ENCODE measurements at places on chromosomes 2 and 18.

DNA sequence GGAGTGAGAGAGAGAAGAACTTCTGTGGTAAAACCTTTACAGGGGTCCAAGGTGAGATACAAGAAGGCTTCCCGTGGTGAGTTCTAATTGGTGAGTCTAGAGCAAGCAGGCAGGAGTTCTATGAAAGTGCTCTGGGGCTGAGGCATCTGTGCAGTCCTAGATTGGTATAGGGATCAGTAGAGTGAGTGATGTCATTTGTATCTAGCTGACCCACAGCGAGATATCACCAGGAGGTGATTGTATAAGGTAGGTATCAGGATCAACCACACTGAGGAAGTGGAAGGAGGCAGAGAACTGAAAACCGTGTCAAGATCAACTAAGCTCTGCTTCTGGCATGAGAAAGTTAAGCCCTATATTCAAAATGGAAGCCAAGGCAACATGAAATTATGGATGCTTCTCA lies 1648.9 kb upstream of the TMEFF2 start:
- DNase-seq, result no peak
- no peaks in the 10 kb centered on the region for H3K27me3 ChIP-seq
- H3K4me1 ChIP-seq, result no peaks in the 10 kb centered on the region
- H3K27ac ChIP-seq, result no peak overlapping the region

DNA sequence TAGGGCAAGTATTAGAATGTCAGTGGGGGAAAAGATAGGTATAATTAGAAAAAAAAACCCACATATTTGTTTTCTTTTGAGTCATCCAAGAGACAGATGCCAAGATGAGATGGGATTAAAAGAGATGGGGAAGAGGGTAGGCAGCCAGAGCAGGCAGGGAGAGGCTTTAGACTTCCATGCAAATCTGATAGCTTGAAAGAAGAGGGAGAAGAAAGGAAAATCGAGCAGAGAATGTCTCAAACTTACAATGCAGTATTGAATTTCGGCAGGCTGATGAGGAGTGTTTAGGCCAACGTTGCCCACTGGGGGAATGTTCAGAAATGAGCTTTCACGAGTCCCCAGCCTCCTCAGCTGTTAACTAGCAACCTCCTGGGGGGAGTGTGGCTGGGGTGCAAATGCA lies 91.3 kb downstream of the SPATS2L start:
- H3K4me3 ChIP-seq, result no peak overlapping the region
- peaks cover 12% of the 10 kb centered on the region for H3K4me1 ChIP-seq
- H3K36me3 ChIP-seq, result peaks cover 10% of the 10 kb centered on the region

DNA sequence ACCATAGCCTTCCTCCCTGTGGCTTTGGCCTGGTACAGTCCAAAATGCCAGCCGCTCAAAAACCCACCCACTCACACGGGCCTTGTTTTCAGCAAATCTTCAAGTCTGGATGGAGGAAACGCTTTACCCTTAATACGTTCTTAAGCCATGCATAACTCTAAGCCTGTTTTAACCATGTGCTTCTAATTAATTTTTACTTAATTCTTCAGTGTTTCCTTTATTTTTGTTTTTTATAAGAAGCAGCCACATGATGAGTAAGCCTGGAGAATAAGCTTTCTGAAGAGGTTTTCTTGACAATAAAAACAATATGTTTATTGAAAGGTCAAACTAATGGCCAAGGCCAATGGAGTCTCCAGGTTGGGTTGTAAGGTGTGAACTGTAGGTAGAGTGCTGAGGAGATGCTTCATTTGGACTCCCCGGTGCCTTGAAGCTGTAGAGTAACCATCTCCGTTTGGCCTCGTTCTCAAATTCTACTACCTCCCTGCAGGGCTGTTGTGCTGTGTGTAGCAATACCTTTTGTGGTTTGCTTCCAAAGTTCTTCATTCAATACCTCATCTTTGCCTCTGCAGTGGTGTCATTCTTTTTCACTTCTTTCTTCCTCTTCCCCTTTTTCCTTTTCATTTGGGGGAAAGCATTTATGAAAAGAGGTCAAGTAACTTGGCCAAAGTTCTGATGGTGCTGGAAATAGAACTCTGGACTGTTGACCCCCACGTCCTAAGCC lies 113.7 kb downstream of the PRKCE start:
- DNase-seq, result no peak
- H3K27ac ChIP-seq, result no peak overlapping the region
- no peaks in the 10 kb centered on the region for H3K4me1 ChIP-seq
- no peaks in the 10 kb centered on the region for H3K36me3 ChIP-seq
- H3K27me3 ChIP-seq, result peaks cover 5% of the 10 kb centered on the region

GRCh38 chr2:198316852-198317396 lies 512.5 kb downstream of the PLCL1 start:
- H3K4me3 ChIP-seq, result no peak overlapping the region
- H3K27ac ChIP-seq, result no peak overlapping the region
- DNase-seq, result no peak
- no peaks in the 10 kb centered on the region for H3K36me3 ChIP-seq
- no peaks in the 10 kb centered on the region for H3K4me1 ChIP-seq

DNA sequence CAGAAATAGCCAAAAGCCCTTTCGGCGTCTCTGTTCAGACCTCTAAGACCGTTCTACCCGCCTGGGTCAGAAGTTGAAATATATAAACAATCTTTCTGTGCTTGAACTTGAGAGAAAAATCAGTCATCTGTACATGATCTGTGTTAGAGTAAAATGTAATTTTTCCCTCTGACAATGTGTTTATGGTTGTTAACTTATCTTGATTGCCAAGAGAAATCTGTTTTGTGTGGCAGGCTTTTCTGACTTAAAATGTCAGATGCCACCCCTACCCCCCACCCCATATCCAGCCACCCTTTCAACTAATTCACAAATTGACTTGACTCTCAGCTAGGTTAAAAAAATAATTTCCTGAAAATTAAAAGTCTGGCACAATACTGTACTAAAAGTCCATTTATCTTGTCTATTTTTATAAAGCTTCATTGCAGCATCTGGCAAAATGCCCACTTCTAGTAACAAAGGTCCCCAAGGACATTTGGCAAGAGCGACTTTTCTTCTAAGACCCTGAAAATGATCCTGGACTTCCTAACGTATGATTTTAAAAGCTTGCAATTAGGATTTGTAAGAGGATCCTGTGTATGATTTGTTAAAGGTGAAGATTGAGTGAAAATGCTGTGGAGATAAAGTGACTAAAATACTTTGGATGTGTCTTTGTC lies 304.2 kb downstream of the EPHA4 start:
- DNase-seq, result no peak
- H3K36me3 ChIP-seq, result no peaks in the 10 kb centered on the region
- H3K27ac ChIP-seq, result no peak overlapping the region
- H3K27me3 ChIP-seq, result no peaks in the 10 kb centered on the region
- H3K4me3 ChIP-seq, result no peak overlapping the region

DNA sequence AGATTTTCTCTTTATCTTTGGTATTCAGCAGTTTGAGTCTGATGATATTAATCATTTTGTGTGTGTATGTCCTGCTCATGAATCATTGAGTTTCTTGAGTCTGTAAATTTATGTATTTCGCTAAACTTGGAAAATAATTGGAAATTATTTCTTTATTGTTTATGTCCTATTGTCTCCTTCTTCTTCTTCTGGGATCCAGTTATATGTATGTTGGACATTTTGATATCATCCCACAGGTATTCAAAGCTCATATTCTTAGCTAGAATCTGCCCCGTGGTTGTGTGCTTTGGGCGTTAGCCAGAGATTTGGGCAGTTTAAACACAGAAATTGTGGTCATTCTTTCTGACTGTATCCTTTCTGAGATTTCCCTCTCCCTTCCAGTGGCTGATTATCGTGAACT lies 243.0 kb upstream of the SPRED2 start:
- H3K27me3 ChIP-seq, result peaks cover 6% of the 10 kb centered on the region
- H3K4me1 ChIP-seq, result no peaks in the 10 kb centered on the region
- H3K4me3 ChIP-seq, result no peak overlapping the region
- H3K27ac ChIP-seq, result no peak overlapping the region

- peaks cover 32% of the 10 kb centered on the region for H3K4me1 ChIP-seq
- DNase-seq, result no peak
- peaks cover 8% of the 10 kb centered on the region for H3K36me3 ChIP-seq
- peak overlapping the region; percentile 94 for H3K27ac ChIP-seq
- H3K4me3 ChIP-seq, result peak overlapping the region; percentile 93
Observed at GRCh38 chr2:61469424-61470121, 1.3 kb downstream of the USP34 start.

DNA sequence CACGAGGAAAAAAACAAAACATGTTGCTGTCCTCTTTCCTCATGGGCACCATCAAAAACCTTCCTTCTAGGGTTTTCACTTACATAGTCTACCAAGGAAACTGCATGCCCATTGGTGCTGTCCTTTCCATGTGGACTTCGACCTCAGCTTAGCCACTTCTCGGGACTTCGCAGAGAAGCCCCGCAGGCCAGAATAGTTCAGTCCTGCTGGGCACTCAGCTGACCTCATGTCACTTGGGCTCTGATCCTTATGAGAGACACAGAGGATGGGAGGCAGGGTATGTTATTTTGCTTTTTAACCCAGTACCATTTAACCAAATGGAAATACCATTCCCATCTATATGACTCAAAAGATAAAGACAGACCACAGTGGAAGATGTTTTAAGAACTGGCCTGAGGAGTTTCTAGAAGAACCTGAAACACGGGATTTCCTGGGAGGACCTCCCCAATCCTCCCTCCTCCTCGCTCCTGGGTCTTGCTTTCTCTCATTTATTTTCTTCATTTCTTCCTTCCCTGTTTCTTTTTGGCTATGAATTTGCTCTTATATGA lies 28.4 kb downstream of the AAK1 start:
- DNase-seq, result no peak
- no peak overlapping the region for H3K27ac ChIP-seq
- peaks cover 52% of the 10 kb centered on the region for H3K36me3 ChIP-seq
- no peaks in the 10 kb centered on the region for H3K27me3 ChIP-seq
- H3K4me1 ChIP-seq, result peaks cover 38% of the 10 kb centered on the region
- no peak overlapping the region for H3K4me3 ChIP-seq

GRCh38 chr2:241659150-241659739 lies 21.8 kb downstream of the ATG4B start:
- no peaks in the 10 kb centered on the region for H3K4me1 ChIP-seq
- DNase-seq, result peak; percentile 16
- H3K27me3 ChIP-seq, result no peaks in the 10 kb centered on the region
- H3K4me3 ChIP-seq, result no peak overlapping the region

GRCh38 chr18:45608400-45608799 lies 6.9 kb upstream of the SLC14A2 start:
- H3K4me3 ChIP-seq, result no peak overlapping the region
- no peak overlapping the region for H3K27ac ChIP-seq
- peaks cover 17% of the 10 kb centered on the region for H3K27me3 ChIP-seq
- DNase-seq, result no peak
- no peaks in the 10 kb centered on the region for H3K4me1 ChIP-seq

GRCh38 chr2:172246649-172247048 lies 143.9 kb upstream of the DLX2 start:
- H3K36me3 ChIP-seq, result peaks cover 7% of the 10 kb centered on the region
- no peak overlapping the region for H3K27ac ChIP-seq
- no peak overlapping the region for H3K4me3 ChIP-seq
- H3K27me3 ChIP-seq, result peaks cover 3% of the 10 kb centered on the region

DNA sequence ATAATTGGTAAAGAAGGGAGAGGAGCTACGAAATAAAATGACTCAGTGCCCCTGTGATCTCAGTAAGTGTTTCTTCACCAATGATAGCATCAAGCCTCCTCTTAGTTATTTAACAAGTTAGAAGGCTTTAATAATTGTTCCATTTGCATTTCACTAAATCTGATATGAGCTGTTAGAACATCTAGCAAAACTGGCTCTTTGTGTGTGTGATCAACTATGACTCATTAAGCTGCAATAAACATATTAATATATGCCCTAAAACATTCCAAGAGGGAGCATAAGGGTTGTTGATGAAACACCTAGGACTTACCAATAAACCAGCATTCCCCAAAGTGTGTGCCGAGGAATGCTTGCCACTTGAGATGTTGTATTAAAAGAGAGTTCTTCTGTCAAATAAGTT lies 115.2 kb downstream of the OSBPL6 start:
- H3K27me3 ChIP-seq, result peaks cover 11% of the 10 kb centered on the region
- H3K27ac ChIP-seq, result no peak overlapping the region
- H3K36me3 ChIP-seq, result no peaks in the 10 kb centered on the region
- no peaks in the 10 kb centered on the region for H3K4me1 ChIP-seq
- no peak overlapping the region for H3K4me3 ChIP-seq

DNA sequence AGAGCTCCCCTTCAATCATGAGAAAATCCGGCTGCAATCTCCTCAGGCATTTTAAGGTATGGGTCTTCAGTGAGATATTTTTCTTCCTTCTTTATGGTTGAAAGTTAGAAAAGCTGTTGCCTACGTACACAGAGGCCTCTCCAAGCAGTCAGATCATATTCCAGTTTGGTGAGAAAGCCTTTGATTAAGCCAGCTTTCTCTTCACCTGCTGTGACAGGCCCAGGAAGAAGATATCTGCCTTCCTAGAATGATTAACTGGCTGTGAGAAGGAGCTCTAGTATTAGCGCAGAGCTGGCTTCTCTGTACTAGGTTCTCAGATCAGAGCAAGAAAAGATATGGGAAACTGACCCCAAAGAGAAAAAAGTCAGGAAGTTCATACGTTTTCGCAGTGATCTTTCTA lies 585.0 kb upstream of the CHAC2 start:
- no peak overlapping the region for H3K27ac ChIP-seq
- no peaks in the 10 kb centered on the region for H3K27me3 ChIP-seq
- no peaks in the 10 kb centered on the region for H3K4me1 ChIP-seq
- H3K4me3 ChIP-seq, result no peak overlapping the region
- H3K36me3 ChIP-seq, result no peaks in the 10 kb centered on the region

DNA sequence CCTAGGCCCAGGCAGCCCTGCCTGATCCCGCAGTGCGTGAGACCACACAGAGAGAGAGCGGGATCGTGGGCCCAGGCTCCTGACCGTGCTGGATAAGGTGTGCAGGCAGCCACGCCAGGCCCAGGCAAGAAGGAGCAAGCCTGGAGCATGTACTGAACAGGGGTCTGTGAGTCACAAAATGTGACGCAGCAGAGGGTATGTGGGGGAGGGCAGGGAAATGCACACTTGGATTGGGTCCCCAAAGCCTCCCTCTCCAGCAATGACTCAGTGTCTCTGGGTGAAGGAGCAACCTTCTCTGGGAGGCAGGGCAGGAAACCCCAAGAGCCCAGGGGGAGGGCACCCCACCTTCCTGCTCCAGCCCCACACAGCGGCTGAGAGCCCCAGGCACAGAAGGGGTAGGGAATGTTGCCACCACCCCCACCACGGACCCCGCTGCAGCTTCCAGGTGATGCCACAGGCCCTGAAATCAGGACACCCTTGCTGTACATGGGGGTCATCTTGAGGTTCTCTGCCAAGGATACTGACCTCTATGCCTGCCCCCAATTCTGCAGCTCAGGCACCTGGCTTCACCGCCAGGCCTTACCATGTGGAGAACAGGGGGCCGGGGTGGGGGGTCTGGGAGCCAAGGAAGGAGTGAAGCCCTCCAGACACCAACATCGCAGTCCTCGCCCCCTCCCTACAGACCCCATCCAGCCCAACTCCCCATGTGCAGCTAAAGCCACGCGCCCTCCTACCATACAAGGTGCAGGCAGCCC lies 1.3 kb upstream of the GPC1 start:
- peaks cover 13% of the 10 kb centered on the region for H3K27me3 ChIP-seq
- DNase-seq, result no peak
- H3K36me3 ChIP-seq, result no peaks in the 10 kb centered on the region
- peak overlapping the region; percentile 61 for H3K27ac ChIP-seq
- peak overlapping the region; percentile 83 for H3K4me3 ChIP-seq

GRCh38 chr2:182548031-182548950 lies 121.5 kb upstream of the PDE1A start:
- H3K27ac ChIP-seq, result no peak overlapping the region
- no peak overlapping the region for H3K4me3 ChIP-seq
- H3K27me3 ChIP-seq, result no peaks in the 10 kb centered on the region
- no peak for DNase-seq
- H3K4me1 ChIP-seq, result no peaks in the 10 kb centered on the region

All from activated T-helper 1 cell treated with anti-CD3 and anti-CD28 coated beads, Interleukin-12 subunit alpha, Interleukin-12 subunit beta, Interleukin-2, Interleukin-4 antibody, amounts not matched to agents 30 ng/mL and 10 ng/mL and 1 ng/mL, durations not matched to agents 14 hours and 24 hours and 36 hours (primary cell).